ENCODE measurements at places on chromosomes 6 and 20. TPM values are rescaled to one million over a fixed set of nuclear protein-coding genes. Genes with fewer than 3 reads are reported as not detected.

The CYP21A2 gene
- 0.61 TPM for total RNA-seq

GRCh38 chr6:109025639-109026038 lies 69.0 kb downstream of the SESN1 start:
- no peak for DNase-seq

The TMEM200A gene
- 5.9 TPM for total RNA-seq

GRCh38 chr6:169780571-169781091 lies 29.2 kb downstream of the ERMARD start:
- no peak for DNase-seq

The JPH2 gene
- total RNA-seq, result 7.9 TPM

The TGM2 gene
- total RNA-seq, result 562 TPM

- DNase-seq, result peak; percentile 35
Observed at GRCh38 chr6:33967265-33967767, 163.5 kb upstream of the MLN start.

- DNase-seq, result no peak
Observed at GRCh38 chr20:9204979-9205378, 136.1 kb downstream of the PLCB4 start.

DNA sequence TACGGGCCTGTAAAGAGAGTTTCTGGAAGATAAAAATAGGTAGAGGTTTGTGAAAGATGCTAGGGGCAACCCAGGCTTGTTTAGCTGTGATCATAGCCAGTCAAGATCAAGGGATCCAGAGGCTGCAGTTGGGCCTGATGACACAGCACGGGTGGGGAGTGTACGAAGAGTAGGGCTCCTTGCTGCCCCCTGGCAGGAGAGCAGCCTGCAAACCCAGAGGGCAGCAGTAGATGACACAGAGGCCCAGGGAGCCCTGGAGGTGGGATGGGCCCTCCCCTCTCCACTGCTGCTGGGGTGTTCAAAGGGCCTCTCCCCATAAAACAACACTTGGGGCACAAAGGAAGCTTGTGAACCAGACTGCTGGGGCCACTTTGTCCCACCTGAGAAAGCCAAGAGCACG lies 47.2 kb downstream of the VEGFA start:
- no peak for DNase-seq

All from upper lobe of right lung (tissue), 1 donor.